NCI-H1417 (cell line): ENCODE measurements at places on chromosomes 2 and 18.

DNA sequence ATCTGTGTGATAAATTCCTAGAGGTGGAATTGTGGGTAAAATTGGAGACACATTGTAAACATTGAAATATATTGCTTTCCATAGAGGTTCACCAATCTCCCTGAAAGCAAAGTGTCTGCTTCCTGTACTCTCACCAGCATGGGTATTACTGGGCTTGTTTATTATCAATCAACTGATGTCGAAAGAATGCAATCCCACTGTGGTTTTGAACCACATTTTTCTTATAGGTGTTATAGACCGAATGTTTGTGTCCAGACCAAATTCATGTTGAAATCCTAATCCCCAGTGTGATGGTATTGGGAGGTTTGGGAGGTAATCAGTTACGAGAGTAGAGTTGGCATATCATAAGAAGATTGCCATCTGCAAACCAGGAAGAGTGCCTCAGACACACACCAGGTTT lies 1212.4 kb downstream of the LRP1B start:
- no peak for DNase-seq

GRCh38 chr2:159856760-159857159 lies 58.8 kb upstream of the CD302 start:
- DNase-seq, result no peak

DNA sequence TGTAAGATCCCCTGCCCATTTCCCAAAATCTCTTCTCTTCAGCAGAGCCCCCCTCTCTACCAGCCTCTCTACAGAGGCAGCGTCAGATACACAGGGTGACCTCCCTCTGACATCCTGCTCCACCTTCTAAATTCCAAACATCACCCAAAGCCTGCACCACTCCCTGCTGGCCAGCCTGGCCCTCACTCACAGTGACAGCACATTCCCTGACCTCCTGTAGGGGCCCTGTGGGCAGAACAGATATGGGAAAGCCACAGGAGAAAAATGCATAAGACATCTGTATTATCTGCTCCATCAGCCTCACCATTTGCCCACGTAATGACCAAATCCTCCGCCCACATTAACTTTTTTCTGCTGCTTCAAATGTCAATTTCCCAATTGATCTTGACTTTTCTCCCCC lies 40.6 kb downstream of the TRABD2A start:
- DNase-seq, result no peak

DNA sequence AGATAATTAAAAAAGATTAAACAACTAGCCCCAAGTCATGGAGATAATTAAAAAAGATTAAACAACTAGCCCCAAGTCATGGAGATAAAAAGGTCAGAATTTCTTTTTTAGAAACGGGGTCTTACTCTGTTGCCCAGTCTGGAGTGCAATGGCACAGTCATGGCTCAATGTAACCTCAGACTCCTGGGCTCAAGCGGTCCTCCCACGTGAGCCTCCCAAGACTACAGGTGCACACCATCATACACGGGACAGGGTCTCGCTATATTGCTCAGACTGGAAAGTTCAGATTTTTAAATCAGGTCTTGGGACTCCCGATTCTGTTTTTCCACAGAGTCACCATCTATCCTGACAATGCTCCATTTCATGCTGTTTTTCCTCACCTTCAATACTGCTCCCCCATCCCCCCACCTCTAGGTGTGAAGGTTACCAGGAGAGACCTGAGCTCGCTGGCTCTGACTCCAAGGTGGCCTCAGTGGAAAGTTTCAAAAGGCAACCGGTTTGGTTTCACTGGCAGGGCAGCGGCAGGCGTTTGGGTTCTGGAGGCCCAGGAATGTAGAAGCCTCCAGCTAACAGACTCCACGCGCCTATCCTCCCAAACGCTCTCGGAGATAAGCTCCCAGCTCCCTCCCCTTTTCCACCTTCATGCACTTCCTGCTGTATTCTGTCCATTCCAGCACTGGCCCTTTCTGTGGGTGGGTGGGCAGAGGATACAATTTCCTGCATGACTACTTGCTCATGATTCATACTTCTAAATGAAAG lies 2.9 kb upstream of the SEMA4C start:
- no peak for DNase-seq

DNA sequence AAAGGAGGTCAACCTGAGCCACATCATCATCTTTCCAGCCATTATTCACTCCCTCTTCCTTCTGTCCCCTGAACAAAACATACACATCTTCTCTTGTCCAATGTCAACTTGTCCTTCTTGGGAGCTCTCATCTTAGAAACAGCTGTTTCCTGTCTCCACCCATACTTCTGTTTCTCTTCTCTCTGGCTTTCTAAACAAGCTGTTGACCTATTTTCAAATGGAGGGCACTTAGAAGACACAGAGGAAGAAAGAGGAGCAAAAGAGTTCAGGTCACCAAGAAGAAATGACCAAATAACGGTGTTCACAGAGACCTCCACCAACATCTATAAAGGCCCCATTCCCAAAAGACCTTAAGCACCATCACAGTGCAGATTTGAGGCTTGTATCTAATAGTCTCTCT lies 355.9 kb upstream of the HNRNPA3 start:
- DNase-seq, result no peak

DNA sequence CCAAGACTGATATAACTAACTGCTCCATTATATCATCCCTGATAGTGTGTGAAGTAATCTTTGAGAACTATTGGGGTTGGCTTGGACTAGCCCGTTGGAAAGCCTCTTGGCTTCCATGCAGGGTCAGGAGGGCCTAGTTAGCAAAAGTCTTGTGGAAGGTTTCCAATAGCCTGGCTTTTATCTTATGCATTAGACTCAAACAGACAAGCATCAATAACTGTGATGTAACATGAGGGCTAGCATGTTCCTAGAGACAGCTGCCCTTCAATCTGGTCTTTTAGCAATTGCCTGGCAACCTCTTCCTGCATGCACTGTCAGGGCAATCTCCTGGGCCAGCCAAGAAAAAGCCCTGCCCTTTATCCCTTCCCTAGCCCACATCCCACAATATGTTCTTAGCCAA lies 18.2 kb downstream of the SLC8A1 start:
- no peak for DNase-seq

DNA sequence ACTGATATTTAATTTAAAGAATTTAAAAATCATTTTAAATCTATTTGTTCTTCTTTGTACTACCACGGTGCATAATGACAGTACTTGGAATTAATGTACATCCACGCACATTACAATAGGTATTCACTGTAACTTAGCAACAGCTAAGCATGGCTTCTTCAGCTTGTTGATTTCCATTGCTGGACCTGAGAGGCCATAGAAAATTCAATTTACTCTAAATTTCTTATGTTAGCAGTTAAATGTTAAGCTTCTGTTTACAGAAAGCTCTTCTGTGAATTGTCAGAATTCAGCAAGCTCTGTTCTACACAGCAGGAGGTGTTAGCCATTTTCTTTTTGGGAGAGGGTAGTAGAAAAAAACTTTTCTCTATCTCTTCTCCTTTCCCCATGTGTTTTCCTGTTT lies 1149.3 kb upstream of the CDH2 start:
- DNase-seq, result peak; percentile 51

DNA sequence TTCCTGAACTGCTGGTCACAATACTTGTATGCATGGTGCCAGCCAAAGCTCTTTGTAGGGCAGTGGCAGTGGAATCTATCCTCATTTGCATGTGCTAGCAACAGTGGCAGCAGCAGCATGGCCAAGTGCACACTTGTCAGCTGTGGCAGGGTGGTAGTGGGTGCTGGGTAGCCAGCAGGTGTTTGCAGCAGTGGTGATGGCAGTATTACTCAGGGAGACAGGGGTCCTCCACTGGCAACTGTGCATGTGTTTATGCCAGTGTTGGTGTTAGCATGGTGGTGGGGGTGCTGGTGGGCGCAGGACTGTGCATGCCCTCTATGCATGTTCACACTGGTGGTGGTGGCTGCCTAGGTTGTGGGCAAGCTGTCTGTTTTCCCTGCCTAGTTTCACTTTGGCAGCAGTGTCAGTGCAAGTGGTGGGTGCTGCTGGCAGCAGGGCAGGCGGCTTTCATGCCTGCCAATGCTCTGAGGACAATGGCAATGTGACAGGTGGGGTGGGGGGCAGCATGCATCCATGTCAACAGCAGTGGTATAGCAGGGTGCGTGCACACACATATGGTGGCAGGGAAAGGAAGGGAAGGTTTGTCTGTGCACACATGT lies 41.2 kb downstream of the GALNT13 start:
- no peak for DNase-seq

- DNase-seq, result no peak
Observed at GRCh38 chr2:96510931-96511595, 5.9 kb upstream of the NEURL3 start.

- no peak for DNase-seq
Observed at GRCh38 chr2:144358374-144358964, 161.4 kb downstream of the ZEB2 start.

- no peak for DNase-seq
Observed at GRCh38 chr2:121699421-121700333, 37.0 kb downstream of the NIFK start.

DNA sequence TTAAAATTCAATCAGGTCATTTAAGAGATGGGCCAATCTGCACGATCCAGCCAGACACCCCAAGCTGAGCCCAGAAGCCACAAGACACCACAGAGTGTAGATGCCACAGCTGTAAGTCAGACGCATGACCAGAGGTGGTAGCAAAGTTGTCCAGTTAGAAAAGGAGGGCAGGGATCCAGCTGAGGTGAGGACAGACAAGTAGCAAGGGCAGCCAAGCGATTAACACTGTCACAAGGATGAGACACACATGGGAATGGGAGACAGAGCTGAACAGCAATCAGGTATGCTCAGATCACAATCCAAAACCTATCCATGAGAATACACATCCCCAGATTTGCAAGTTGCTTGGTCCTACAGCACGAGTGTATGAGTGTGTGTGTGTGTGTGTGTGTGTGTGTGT lies 143.4 kb upstream of the STK17B start:
- DNase-seq, result no peak

DNA sequence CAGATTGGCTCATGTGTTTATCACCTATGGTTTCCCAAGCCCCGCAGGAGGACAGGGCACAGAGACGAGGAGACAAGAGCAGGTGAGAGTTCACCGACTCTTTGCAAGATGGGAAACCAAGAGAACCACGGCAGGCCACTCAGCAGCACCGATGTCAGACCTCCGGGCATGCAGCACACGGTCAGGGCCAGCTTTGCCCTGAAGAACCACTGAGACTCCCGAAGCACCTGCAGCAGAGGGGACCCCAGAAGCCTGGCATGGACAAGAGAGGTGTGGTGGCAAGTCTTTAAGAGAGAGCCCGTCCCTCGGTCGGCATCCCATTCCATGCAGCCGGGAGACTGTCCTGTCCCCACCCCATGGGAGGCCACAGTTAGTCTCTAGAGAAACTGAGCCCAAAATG lies 36.6 kb upstream of the TAF1B start:
- DNase-seq, result no peak

DNA sequence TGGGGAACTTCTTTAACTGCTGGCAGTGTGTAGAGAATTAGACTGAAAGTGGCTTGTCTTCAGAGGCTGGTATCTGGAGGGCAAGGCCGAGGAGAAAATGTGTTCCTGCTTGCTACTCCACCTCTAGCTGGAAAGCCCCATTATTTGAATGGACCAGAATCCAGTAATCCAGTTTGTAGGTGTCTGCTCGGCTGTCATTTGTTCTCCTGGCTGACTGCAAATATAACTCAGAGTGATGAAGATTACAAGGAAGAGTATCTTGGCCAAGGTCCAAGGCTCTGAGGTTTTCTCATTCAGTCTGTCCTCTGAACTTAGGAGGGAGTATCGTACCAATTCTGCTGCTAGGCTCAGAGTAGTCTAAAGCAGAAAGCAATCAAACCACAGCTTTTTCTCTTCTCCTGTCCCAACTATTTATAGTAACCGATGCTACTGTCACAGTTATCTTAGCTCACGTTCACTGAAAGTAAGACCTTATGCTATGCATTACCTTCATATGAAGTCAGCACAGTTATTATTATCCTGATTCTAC lies 228.6 kb downstream of the SETBP1 start:
- no peak for DNase-seq

GRCh38 chr2:241501099-241501541 lies 7.3 kb downstream of the STK25 start:
- DNase-seq, result no peak

GRCh38 chr2:43676322-43677050 lies at the start of gene C1GALT1C1L:
Gene C1GALT1C1L (minus strand): TSS chr2:43676429. CDS start chr2:43676322, 107 bp downstream.
- DNase-seq, result no peak

- no peak for DNase-seq
Observed at GRCh38 chr2:102000813-102001766, 9.3 kb downstream of the IL1R2 start.

DNA sequence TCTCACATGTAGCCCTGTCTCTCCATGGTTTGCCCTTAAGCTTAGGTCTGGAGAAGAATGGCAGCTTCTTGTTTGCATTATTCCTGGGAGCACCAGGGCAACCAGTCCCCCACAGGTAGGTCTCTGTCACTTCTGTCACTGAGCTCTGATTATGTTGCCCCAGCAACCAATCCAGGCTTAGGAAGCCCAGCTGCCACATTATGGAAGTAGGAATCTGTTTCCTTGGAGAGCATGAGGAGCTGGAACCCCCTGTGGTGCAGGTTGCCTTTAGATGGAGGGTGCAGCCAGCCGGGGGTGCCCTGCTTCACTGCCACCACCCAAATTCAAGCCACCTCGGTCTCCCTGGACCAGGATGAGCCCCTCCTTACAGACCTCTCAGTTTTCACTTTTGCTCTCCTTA lies 4.8 kb downstream of the RESP18 start:
- DNase-seq, result no peak

DNA sequence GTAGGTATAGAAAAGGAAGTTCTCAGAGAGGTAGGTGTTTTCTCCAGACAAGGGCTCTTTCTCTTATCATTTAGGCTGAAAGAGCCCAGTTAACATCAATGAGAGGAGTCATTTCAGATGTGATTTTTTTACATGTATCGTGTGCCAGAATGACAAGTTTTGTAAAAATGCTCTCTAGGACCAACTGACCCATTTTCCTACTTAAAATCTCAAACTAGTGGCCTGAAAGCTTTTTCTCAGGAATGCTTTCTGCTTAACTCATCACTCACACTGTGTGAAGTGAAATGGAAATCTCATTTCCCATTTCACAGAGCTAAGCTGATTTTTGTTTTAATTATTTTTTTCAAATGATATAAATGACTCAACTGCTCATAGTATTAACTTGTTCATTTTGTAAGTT lies 128.7 kb upstream of the CYP26B1 start:
- no peak for DNase-seq
